Endothelial cell of coronary artery (primary cell): ENCODE measurements at places on chromosomes 5 and 9. TPM values are rescaled to one million over a fixed set of nuclear protein-coding genes. Genes with fewer than 3 reads are reported as not detected.

The ZNF483 gene
- 1.3 and 1.8 TPM in 2 replicates for total RNA-seq

The DMGDH gene
- under 0.01 TPM in 1 of 2 replicates, not detected in the other for total RNA-seq

The TMEM171 gene
- 7.0 and 8.3 TPM in 2 replicates for total RNA-seq

The PCSK5 gene
- total RNA-seq = 10.7 and 15.2 TPM in 2 replicates

The ZNF608 gene
- total RNA-seq = 9.7 and 13.9 TPM in 2 replicates
